Stimulated activated naive CD4-positive, alpha-beta T cell (primary cell): ENCODE measurements at places on chromosomes 16 and 17.

DNA sequence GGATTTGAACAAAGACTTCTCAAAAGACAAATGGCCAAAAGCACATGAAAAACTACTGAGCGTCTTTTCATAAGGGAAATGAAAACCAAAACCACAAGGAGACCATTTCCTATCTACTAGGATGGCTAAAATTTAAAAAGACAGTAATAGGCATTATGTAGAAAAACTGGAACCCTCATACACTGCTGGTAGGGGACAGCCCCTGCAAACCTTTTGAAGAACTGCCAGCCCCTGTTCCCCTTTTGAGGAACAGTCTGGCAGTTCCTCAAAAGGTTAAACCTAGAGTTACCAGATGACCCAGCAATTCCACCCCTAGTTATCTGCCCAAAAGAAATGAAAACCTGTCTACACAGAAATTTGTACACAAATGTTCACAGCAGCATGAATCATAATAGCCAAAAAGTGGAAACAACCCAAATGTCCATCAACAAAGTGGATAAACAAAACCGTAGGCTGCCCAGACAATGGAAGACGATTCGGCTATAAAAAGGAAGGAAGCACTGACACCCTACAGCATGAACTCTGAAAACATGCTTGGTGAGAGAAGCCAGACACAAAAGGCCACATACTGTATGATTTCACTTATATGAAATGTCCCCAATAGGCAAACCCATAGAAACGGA lies 22.9 kb downstream of the CDIP1 start:
- DNase-seq = no peak

GRCh38 chr16:72944757-72945485 lies 103.0 kb downstream of the ZFHX3 start:
- no peak for DNase-seq

DNA sequence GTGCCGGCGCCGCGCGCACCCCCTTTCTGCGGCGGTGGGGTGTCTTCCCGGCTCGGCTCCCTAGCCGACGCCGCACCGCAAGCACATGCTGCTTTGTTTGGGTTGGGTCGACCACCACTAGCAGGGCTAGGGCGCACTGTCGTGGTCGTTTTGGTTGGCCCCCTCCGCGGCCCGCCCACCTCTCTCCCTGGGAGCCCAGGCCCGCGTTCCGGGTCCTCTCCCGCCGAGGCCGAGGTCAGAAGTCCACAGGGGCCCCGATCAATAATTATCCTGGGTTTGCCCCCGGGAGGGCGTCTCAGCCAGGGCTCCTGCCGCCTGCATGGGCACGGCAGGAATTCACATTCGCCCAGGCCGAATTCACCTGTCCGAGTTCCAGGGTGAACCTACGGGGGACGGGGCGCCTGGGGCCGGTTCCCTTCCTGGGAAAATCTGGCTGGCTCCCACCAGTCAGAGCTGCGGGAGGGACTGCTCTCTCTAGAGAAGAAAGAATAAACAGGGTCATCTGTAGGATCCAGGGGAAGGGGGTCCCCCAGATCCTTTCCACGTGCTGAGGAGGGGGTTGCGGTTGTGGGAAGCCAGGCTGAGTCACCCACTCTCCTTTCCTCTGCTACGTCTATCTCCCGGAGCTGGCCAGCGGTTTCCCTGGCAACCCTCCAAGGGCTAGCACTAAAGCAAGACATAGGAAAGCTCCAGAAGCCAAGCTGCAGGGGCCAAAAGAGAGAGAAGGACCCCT lies 584 bp upstream of the STAT5B start:
- DNase-seq = no peak

- DNase-seq = no peak
Measured at GRCh38 chr17:10316801-10317542, 55.8 kb downstream of the MYH13 start.

- no peak for DNase-seq
Measured at GRCh38 chr16:9971907-9972306, 210.3 kb downstream of the GRIN2A start.
